ENCODE measurements at places on chromosomes 5 and 9.

- no peak overlapping the region for H3K27ac ChIP-seq
- H3K4me1 ChIP-seq = no peaks in the 10 kb centered on the region
- H3K4me3 ChIP-seq = no peak overlapping the region
- H3K27me3 ChIP-seq = no peaks in the 10 kb centered on the region
- no peak for DNase-seq
Measured at GRCh38 chr9:76191493-76191892, 202.7 kb downstream of the RFK start.

- peak; percentile 74 for DNase-seq
- H3K36me3 ChIP-seq = peaks cover 8% of the 10 kb centered on the region
- no peak overlapping the region for H3K27ac ChIP-seq
Measured at GRCh38 chr9:113602126-113603047, 138.9 kb downstream of the RGS3 start.

DNA sequence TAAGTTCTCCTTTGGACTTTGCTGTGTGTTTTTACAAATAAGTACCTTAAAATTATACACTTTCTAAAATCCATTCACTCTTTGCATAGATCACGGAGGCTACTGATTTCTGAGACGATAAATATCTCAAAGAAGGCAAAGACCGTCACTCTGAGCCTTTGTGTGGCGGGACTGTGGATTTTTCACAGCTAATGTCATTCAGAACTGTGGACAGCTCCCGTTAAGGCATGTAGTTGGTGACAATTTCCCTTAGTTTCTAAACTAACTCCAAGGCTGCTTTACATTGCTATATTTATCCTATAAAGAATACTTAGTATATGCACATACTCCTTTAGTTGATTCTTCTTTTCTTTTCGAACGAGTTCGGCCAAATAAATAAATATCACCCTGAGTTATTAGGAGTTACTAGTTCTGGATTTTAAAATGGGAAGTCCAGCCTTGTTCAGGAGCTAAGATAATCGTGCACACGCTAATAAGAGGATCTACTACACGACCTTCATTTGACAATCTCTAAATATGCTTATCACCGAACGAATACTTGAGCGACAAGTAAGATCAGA, 1.8 kb downstream of the HCN1 start:
- DNase-seq = no peak
- H3K4me1 ChIP-seq = peaks cover 2% of the 10 kb centered on the region
- H3K27me3 ChIP-seq = peaks cover 16% of the 10 kb centered on the region
- no peaks in the 10 kb centered on the region for H3K36me3 ChIP-seq

GRCh38 chr5:116135344-116135743, 50.5 kb downstream of the COMMD10 start:
- H3K36me3 ChIP-seq = peaks cover 2% of the 10 kb centered on the region
- H3K4me1 ChIP-seq = peaks cover 5% of the 10 kb centered on the region
- H3K4me3 ChIP-seq = no peak overlapping the region
- H3K27ac ChIP-seq = no peak overlapping the region

DNA sequence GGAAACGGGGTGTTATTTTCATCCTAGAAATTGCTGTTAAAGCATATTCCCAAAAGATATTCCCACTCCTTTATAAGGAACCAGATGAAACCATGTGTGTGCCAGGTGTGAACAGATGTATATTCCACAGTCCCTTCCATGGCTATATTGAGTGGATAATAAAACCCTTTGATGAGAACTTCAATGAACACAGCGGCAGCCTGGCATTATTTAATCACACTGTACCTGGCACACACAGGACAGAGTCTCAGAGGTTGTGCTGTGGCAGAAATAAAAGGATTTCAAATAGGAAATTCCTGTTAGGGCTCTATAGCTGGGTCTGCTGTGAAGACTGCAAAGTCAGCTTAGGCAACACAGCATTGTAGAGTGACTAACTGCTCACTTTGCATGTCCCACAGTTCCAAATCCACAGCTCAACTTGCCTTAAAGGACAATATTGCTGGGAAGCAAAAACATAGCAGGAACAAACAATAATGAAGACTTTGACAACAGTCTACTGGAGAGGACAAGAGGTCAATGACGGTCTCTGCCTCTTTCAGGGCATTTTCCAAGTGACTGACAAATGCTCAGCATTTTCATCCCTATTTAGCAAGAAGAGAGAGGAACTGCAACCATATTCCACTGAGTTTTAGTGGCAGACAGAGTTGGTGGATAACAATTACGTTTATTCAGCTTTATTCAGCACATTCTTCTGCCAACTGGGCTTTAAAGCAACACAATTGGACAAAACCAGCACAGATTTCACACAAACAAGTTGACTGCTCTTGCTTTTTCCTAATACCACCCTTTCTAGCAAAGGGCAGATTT, 255.7 kb upstream of the RGMB start:
- no peak overlapping the region for H3K27ac ChIP-seq
- no peaks in the 10 kb centered on the region for H3K4me1 ChIP-seq
- H3K36me3 ChIP-seq = no peaks in the 10 kb centered on the region

GRCh38 chr5:36690041-36690961, 83.9 kb downstream of the SLC1A3 start:
- DNase-seq = peak; percentile 87
- H3K27me3 ChIP-seq = peaks cover 31% of the 10 kb centered on the region
- peaks cover 11% of the 10 kb centered on the region for H3K4me1 ChIP-seq
- H3K27ac ChIP-seq = peak overlapping the region; percentile 56
- no peaks in the 10 kb centered on the region for H3K36me3 ChIP-seq
- H3K4me3 ChIP-seq = peak overlapping the region; percentile 87

DNA sequence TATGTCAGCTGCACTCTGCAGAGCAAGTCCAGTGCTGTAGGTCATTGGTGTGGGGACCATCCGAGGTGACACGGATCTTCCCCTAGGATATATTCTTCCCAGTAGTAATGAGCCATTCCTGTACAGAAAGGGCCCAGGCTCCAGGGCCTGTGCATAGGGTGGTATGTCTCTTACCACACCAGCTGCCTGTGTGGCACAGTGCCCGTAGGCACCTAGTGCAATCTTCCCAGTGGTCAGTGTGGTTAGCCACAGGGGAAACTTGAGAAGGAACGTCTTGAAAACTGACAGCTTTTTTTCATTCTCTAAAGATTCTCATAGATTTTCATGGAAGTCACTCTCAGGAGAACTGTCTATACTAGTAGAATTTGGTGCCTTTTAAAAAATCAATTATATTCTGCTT, 39.8 kb downstream of the CYSTM1 start:
- no peak overlapping the region for H3K27ac ChIP-seq
- no peaks in the 10 kb centered on the region for H3K36me3 ChIP-seq
- no peak for DNase-seq

DNA sequence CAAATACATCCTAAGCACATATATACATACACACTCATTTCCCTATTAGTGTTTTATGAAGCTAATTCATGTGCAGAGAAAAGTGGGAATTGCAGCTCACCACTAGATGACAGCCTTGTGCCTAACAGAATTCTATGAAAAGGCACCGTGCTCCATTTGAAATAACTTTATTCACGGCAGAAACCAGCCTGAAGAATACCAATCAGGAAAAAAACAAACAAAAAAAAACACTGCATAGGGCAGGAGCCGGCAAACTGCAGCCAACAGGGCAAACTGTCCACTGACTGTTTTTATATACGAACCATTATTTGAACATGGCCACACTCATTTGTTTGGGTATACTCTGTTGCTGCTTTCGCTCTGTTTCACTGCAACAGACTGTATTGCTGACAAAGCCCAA, 33.6 kb downstream of the ERMP1 start:
- H3K27ac ChIP-seq = no peak overlapping the region
- no peak overlapping the region for H3K4me3 ChIP-seq
- H3K4me1 ChIP-seq = peaks cover 14% of the 10 kb centered on the region
- H3K36me3 ChIP-seq = peaks cover 44% of the 10 kb centered on the region

DNA sequence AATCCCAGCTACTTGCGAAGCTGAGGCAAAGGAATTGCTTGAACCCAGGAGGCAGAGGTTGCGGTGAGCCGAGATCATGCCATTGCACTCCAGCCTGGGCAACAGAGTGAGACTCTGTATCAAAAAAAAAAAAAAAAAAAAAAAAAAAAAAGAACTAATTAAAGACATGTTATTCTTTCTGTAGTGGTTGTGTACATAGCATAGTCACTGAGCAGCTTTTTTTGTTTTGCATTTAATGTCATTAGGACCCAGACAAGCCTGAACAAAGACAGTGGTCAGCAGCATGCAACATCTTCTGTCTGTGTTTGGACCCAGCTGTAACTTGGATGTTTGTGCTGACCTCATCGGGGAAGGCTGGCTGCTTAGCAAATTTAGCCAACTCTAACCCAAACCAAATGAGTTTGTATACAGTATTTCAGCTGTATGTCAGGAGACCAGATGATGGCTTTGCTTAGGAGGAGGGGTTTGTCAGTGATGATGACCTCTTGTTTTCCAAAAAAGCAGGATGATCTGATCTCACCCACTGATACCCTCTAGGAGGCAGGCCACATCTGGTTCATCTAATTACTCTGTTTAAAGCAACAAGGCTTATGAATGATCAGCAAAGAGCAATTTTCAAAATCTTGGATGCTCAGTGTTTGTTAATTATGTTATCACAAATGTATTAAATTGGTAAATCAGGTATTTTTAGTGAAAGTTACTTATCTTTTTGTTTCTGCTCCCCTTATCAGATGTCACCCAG, 39.5 kb downstream of the SNCAIP start:
- H3K27me3 ChIP-seq = no peaks in the 10 kb centered on the region
- no peak overlapping the region for H3K4me3 ChIP-seq
- DNase-seq = no peak
- H3K27ac ChIP-seq = no peak overlapping the region
- H3K36me3 ChIP-seq = no peaks in the 10 kb centered on the region

DNA sequence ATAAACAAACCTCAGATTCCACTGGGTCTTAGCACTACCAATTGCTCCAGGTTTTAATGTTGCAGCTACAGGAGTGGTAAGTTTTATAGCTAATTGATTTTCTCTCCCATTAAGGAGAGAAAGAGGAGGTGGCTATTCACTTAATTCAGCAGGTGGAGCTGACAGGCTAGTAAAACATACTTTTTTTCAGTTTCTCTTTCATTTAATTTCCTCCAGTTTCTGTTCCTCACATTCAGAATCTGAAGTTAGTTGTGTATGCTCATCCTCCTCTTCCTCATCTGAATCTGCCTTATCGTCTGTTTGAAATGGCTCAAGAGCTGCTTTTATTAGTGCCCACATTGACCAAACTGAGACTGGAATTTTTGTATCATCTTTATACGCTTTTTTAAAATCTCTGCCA, 98.0 kb downstream of the PLPPR1 start:
- no peak overlapping the region for H3K4me3 ChIP-seq
- no peaks in the 10 kb centered on the region for H3K4me1 ChIP-seq
- no peaks in the 10 kb centered on the region for H3K27me3 ChIP-seq
- H3K27ac ChIP-seq = no peak overlapping the region

DNA sequence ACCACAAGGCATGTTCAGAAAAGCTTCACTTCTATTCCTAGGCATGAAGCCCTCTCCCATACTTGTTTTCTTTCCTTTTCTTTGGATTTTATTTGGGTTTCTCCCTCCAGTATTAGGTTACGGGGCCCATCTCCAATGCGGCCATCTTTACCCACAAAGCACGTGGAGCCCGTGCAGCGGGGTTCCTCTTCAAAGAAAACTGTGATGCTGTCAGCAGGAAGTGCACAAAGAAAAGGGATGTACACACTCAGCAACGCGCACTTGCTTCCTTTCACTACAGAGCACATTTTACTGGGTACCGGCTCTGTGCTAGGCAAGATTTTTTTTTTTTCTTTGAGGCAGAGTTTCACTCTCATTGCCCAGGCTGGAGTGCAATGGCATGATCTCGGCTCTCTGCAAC, 106.6 kb downstream of the COL23A1 start:
- H3K4me1 ChIP-seq = peaks cover 3% of the 10 kb centered on the region
- H3K27me3 ChIP-seq = peaks cover 2% of the 10 kb centered on the region
- H3K36me3 ChIP-seq = no peaks in the 10 kb centered on the region
- H3K27ac ChIP-seq = peak overlapping the region; percentile 40
- peak overlapping the region; percentile 62 for H3K4me3 ChIP-seq
- DNase-seq = peak; percentile 77

DNA sequence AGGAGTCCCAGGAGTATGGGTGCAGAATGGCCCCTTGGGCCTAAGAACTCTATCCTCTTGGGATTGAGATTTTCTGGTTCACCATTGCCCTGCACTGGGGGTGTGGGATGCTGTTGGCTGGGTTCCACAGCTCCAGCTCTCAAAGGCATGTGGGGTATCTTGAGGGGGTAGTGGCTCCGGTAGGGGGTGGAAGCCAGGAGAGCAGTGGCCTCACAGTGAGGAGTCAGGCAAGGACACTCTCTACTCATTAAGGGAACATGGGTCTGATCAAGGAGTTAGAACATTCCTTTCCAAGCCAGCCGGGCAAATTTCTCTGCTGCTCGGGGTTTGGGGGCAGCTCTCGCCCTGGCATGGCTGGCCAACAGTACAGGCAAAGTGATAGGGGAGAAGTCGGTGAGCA, 33.0 kb downstream of the LARP1 start:
- DNase-seq = no peak
- no peak overlapping the region for H3K4me3 ChIP-seq
- H3K27me3 ChIP-seq = no peaks in the 10 kb centered on the region
- peaks cover 36% of the 10 kb centered on the region for H3K4me1 ChIP-seq
- H3K36me3 ChIP-seq = peaks cover 28% of the 10 kb centered on the region
- H3K27ac ChIP-seq = peak overlapping the region; percentile 48

DNA sequence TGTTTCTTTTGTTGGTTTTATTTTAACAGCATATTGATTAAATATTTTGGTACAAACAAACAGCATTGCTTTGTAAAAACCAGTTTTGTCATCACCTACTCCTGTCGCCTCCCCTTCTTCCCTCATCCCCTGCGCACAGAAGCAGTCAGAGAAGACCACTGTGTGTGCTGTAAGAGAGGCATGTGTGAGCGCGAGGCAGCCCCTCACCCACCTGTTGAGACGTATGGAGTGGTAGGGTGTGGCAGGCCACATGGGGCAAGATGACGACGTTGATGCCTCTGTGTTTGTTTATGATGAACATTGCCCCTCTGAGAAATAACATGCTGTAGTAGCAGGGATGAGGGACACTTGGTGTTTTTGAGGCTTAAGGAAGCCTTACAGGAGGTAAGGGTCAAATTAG, 71.3 kb downstream of the GPR21 start:
- no peaks in the 10 kb centered on the region for H3K27me3 ChIP-seq
- no peak overlapping the region for H3K4me3 ChIP-seq
- H3K36me3 ChIP-seq = peaks cover 4% of the 10 kb centered on the region
- no peaks in the 10 kb centered on the region for H3K4me1 ChIP-seq
- H3K27ac ChIP-seq = no peak overlapping the region
- no peak for DNase-seq

DNA sequence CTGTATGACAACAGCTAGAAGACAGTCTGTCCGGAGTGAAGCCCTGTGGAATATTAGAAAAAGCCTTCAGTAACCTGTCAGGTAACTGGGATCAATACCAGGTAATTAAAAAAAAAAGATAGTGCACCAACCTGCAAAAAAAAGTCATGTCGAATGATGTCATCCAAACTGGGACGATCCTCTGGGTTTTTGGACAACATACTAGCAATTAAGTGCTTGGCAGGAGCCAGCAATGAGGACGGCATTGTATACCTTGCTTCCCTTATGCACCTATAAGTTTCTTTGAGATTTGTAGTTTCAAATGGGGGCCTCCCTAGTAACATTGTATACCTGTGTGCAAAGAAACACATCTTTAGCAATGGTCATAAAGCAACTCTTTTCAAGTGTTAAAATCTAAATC, 2.8 kb downstream of the PLK2 start:
- no peak overlapping the region for H3K27ac ChIP-seq
- no peak overlapping the region for H3K4me3 ChIP-seq
- peaks cover 19% of the 10 kb centered on the region for H3K4me1 ChIP-seq
- DNase-seq = no peak
- H3K27me3 ChIP-seq = peaks cover 22% of the 10 kb centered on the region

GRCh38 chr5:14155075-14155474, 11.9 kb downstream of the TRIO start:
- H3K27ac ChIP-seq = no peak overlapping the region
- H3K36me3 ChIP-seq = no peaks in the 10 kb centered on the region
- H3K4me1 ChIP-seq = no peaks in the 10 kb centered on the region
- H3K4me3 ChIP-seq = no peak overlapping the region
- peaks cover 14% of the 10 kb centered on the region for H3K27me3 ChIP-seq

Data from activated CD4-positive, alpha-beta T cell treated with anti-CD3 and anti-CD28 coated beads, Interleukin-2, amount 10 ng/mL, durations not matched to agents 24 days and 14 days (primary cell).